Effector CD8-positive, alpha-beta T cell (primary cell): ENCODE measurements at places on chromosomes 4 and X.

DNA sequence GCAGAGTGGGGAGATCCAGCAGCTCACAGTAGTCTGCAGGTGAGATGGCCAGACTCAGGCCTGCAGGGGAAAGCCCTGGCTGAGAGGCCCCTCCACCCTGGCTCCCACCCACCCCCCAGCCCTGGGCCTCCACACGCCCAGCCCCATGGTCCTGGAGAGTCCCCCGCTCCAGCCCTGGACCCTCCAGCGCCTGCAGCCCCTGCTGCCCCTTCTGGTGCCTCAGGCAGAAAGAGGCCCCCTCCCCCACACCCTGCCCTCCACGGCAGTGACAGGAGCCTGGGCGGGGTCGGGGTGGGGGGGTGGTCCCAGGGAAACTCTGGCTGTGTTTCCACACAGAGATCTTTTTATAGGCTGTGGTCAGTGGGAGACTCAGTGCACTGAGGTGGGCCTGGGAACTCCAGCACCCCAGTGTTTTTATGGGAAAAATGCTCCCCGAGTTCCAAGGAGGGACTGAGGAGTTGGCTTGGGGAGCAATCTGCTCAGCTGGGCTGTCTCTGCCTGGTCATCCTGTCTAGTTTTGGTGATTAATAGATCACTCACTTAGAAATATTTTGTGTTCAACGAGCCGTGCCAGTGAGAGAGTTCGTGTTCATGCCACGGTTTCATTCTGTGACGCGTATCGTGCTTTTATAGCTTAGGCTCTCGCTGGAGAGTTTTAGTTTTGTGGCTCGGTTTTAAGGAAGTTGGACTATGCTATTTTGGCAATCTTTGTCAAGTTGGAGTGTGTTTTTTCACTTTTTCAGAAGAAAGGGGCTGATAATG lies 53.1 kb upstream of the HGFAC start:
- no peak for DNase-seq

DNA sequence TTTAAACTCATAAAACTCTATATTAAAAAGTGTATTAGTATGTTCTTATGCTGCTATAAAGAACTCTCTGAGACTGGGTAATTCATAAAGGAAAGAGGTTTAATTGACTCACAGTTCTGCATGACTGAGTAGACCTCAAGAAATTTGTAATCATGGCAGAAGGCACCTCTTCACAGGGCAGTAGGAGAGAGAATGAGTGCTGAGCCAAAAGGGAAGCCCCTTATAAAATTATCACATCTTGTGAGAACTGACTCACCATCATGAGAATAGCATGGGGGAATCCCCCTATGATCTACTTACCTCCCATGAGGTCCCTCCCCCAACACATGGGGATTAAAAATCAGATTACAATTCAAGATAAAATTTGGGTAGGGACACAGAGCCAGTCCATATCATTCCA lies 463.2 kb downstream of the KLHL13 start:
- DNase-seq = no peak

DNA sequence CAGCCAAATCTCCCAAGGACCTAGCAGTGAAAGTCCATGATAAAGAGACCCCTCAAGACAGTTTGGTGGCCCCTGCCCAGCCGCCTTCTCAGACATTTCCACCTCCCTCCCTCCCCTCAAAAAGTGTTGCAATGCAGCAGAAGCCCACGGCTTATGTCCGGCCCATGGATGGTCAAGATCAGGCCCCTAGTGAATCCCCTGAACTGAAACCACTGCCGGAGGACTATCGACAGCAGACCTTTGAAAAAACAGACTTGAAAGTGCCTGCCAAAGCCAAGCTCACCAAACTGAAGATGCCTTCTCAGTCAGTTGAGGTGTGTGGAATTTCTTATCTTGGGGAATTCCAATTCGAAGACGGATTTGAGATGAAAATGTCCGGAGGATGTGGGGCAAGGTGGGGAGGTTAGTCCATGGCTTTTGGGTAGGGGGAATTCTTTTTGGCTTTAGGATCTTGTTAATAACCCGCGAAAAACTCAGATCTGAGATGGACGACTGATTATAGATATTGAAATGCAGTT lies 112.5 kb downstream of the AFF1 start:
- DNase-seq = no peak

- no peak for DNase-seq
Measured at GRCh38 chr4:14165222-14165920, 537.8 kb upstream of the BOD1L1 start.

DNA sequence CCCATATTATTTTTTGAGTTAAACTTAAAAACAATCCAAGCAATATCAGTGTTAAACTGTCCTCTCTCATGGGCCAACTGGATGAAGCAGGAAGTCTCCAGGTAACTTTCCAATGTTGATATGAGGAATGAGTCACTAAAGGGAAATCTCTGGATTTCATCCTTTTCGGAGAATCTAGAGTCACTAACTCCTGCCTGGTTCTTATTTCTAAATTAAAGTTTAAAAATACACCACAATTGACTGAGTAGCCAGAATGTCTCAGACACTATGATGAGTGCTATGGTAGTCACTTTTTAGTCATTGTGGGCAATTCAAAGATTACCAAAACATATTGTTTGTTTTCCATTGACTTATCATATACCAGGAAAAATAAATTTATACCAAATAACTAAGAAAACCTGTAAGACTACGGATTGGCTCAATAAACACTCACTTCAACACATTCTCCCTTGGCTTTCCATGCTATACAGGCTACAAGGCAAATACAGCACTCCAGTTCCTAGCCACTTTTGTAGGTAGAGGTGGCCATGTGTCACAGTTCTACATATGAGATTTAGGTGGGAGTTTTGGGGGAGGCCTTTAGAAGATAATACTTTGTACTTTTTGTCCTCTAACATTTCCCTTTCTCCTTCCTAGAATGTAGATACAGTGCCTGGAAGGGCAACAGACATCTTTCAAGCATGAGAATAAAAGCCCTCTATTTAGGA lies 8.6 kb downstream of the SLC9B2 start:
- no peak for DNase-seq

- DNase-seq = no peak
Measured at GRCh38 chr4:77617203-77617602, 11.6 kb downstream of the CXCL13 start.

- no peak for DNase-seq
Measured at GRCh38 chr4:115259642-115260041, 146.2 kb upstream of the NDST4 start.

DNA sequence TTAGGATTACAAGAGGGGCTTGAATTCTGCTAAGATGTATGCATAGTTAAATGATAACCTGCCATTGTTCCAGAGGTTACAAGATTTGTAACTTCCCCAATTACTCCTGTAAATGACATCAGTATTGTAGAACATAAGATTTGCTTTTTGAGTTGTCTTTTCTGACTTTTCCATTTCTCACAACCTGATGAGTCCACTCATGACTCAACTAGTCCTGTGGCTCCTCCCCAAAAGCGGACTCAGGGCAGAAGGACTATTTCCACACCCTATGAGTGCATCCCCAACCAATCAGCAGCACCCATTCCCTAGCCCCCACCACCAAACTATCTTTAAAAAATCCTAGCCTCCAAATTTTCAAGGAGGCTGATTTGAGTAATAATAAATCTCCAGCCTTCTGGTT lies 54.7 kb downstream of the HOPX start:
- no peak for DNase-seq

DNA sequence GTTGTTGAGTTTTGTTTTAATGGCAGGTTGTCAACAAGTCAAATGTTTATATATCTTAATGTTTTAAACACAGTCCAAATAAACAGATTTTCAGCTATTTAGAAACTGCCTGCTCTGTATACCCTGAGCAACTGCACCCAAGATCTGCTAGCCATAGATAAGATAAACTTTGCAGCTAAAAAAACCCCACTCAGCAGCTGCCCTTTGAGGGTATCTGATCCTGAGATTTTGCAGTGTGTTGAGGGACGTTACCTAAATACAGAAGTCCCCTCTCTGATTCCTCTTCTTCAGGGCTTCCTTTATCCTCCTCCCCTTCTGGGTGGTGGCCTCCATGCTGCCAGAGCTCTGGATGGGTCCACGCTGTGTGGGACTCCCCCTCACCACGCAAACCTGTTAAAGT lies 11.0 kb upstream of the FGG start:
- DNase-seq = no peak

- no peak for DNase-seq
Measured at GRCh38 chr4:188403272-188403671, 264.0 kb downstream of the TRIML1 start.

DNA sequence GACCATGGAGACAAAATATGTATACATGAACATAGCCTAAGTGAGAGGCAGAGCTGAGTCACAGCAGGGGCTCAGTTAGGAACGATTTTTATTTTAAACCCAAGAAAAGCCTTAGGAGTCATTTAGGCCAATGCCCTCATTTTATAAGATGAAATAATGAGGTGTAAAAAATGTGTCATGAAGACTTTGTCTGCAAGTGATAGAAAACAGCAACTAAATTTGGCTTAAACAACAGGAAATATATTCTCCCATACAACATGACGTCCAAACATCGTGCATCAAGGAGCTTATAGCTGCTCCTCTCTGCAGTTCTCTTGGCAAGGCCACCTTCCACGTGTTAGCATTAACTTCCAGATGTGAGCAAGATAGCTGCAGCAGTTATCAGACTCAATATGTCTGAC lies 16.8 kb downstream of the SCFD2 start:
- no peak for DNase-seq

GRCh38 chrX:750812-751211 lies 120.2 kb downstream of the SHOX start:
- DNase-seq = no peak

DNA sequence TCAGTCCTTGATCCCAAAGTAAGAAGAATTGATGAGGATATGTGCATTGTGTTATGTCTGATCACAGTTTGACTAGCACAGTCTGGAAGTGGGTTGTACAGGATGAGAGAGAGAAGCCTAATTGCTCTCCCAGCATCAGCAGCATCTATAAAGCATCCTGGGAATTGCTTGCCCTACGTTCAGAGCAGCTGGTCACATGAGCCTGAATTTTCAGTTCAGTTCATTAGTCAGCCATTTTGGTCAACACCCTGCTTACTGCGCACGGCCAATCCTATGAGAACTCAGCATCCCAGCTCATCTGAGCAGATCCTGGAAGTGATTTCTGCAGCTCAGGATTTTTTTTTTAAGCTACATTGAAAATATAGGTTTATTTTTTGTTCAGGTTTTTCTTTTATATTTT lies at the start of gene RUFY3:
RUFY3 (plus strand) TSS at position 218 of the 400 bp plus-strand sequence. CDS start 610 bp downstream, outside the sequence.
- no peak for DNase-seq

DNA sequence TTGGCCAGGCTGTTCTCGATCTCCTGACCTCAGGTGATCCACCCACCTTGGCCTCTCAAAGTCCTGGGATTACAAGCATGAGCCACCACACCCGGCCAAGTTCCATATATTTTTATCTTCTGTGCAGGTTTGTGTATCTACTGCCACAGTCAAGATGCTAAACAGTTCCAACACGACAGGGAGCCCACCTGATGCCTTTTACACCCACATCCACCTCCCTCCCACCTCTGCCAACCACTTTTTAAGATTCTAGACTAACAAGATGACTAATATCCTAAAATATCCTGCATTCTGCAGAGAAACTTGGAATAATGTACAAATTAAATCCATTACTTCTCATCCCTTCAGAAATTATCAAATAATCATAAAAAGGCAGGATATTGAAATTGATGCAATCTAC lies 19.3 kb upstream of the RPL34 start:
- DNase-seq = no peak

DNA sequence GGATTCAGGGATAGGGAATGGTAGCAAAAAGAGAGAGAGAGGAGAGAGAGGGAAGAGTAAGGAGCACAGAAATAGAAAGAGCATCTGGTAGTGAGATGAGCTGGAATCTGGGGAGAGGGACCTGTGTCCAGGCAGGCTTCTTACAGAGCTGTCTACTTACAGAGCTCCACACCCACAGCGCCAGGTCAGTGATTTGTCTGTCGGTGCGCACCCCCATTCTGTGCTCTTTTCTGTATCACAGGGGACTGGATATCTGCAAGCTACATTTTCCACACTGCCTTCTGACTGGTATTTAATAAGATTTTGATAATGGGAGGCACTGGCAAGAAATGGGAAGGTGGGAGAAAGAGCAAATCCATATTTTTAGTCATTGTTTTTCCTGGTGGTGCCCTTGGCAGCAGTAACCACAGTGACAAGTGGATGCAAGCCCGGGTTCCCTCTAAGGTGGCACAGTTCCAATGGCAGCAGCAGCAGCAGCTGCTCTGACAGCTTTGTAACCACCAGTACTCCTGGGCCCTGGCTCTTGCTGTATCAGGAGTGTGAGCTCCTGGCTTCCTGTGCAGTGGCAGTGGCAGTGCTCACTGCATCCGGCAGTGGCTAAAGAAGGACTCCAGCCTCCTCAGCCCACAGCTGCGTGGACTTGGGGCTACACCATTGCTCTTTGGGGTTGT lies 300.5 kb downstream of the TRIML1 start:
- DNase-seq = no peak

GRCh38 chr4:52862639-52863161 lies 583 bp downstream of the RASL11B start:
- DNase-seq = no peak

DNA sequence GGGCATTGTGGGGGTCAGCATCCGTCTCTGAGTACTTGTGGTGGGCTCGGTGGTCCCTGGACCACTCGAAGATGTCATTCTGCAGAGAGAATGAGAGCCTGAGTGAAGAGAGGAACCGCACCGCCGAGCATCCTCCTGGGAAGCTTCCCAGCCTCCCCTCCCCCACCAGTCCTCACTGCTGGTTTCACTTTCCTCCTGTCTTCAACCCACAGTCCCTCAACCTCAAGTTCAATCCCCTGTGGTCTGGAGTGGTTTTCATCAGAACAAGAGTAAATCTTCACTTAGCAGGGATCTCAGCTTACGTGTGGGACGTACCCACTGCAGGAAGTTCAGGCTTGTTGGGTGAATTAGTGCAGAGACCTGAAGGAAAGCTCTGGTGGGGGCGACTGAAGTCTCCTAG lies 117.8 kb downstream of the SCD5 start:
- no peak for DNase-seq
